ENCODE measurements at places on chromosomes 4 and X.
A peak's percentile ranks its signal among the peaks of the same experiment; 100 is the strongest.

DNA sequence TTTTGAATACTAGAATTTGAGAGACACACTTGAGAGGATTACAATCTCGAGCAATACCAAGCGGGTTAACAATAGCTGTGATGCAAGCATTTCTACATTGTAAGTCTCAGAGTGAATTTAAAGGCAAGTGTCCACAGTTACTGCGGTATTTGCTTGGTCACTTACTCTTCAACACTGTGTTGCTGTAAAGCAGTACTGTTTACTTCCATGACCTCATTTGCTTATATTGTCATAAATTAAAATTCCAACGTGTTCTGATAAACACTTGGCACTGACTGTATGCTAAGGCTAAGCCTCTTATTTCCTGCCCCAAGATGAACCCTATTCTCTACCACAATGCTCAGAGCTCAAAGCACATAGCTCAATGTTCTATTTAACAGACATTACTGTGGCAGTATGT lies 11.1 kb downstream of the EXOC1L start:
- DNase-seq: peak; percentile 94
- no peaks in the 10 kb centered on the region for H3K4me1 ChIP-seq
- H3K27me3 ChIP-seq: peaks cover 29% of the 10 kb centered on the region
- H3K27ac ChIP-seq: no peak overlapping the region
- H3K4me3 ChIP-seq: no peak overlapping the region

- H3K4me3 ChIP-seq: no peak overlapping the region
- H3K36me3 ChIP-seq: no peaks in the 10 kb centered on the region
- H3K27ac ChIP-seq: no peak overlapping the region
These were observed 3.6 kb downstream of the ATP2B3 start for GRCh38 chrX:153521034-153521433.

- no peak overlapping the region for H3K27ac ChIP-seq
- no peak overlapping the region for H3K4me3 ChIP-seq
- H3K36me3 ChIP-seq: peaks cover 21% of the 10 kb centered on the region
- no peak for DNase-seq
- H3K27me3 ChIP-seq: no peaks in the 10 kb centered on the region
These were observed 7.2 kb upstream of the TSPYL2 start for GRCh38 chrX:53075011-53075410.

DNA sequence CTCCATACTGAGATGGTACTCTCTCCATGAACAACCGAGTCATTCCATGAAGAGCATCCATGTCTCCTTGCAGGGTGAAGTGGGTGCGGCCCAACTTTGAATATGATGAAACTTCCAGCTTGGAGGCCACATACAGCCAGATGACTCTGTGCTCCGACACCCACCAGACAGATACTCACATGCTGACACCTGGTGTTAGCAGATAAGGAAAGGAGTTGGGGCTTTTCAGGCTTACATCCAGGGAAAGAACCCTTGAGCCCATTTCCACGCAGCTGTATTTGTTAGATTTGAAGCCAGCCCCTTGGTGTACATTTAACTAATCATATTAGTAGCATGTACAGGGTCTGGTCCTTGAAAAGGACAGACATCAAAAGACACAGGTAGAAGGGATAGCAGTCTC lies 62.1 kb upstream of the PRRG3 start:
- no peak overlapping the region for H3K27ac ChIP-seq
- peaks cover 10% of the 10 kb centered on the region for H3K27me3 ChIP-seq
- DNase-seq: no peak
- no peaks in the 10 kb centered on the region for H3K36me3 ChIP-seq

DNA sequence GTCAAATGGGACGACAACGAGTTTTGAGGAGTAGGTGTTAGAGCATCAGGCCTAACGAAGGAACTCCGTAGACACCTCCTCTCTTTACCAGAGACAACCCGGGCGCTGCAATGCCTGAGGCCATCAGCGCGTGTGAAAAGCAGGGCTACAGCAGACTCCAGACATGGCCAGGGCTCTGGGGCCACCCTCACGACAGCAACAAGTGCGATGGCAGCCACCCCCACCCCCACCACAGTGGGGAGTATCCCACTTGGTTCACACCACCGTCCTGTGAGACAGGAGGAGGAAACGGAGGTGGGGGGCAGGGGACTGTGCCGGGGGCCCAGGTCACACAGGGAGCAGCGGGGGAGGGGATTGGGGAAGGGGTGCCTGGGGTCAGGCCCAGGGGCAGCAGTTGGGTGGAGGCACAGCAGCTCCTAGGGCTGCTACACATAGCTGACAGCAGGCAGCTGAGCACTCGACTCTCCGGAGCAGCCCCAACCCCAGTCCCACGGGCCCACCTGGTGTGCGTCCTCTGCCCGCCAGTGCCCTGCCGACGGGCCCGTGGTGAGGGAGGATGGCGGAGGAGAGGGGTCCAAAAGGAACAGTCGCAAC lies 8.5 kb downstream of the LRPAP1 start:
- no peaks in the 10 kb centered on the region for H3K27me3 ChIP-seq
- no peak overlapping the region for H3K27ac ChIP-seq
- no peak for DNase-seq
- H3K36me3 ChIP-seq: peaks cover 55% of the 10 kb centered on the region
- peaks cover 12% of the 10 kb centered on the region for H3K4me1 ChIP-seq

- H3K36me3 ChIP-seq: no peaks in the 10 kb centered on the region
- H3K27ac ChIP-seq: no peak overlapping the region
- peaks cover 15% of the 10 kb centered on the region for H3K27me3 ChIP-seq
- no peak for DNase-seq
These were observed 59.4 kb upstream of the FBXW7 start for GRCh38 chr4:152594978-152595925.

- H3K27ac ChIP-seq: peak overlapping the region; percentile 6
- H3K4me1 ChIP-seq: peaks cover 23% of the 10 kb centered on the region
- peaks cover 89% of the 10 kb centered on the region for H3K36me3 ChIP-seq
- H3K27me3 ChIP-seq: no peaks in the 10 kb centered on the region
- DNase-seq: peak; percentile 75
- no peak overlapping the region for H3K4me3 ChIP-seq
These were observed 44.9 kb downstream of the JADE1 start for GRCh38 chr4:128854433-128854832.

DNA sequence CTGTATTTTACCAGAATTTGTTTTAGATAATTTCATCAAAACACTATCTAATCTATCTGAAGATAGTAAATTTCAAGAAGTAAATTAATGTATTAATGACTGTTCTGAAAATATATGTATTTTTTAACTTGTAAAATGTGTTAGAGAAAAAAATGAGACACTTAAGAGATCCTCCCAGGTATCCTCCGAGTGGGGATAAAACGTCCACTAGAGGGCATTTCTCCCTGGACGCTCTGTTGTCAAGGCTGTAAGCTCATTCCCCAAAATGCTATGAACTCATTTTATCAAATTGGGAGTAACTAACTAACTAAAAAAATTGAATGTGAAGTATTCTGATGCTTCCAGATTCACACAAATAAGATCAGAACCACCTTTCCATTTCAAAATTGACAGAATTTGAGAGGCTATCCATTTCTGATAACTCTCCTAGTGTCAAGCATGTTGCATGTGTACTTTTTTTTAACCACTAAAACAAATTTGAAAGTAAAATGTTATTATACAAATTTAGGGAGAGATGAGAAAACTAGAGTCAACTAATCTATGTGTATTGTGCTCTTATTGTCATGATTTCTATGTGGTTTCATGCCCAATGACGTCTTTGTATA lies 337.3 kb upstream of the HS3ST1 start:
- DNase-seq: peak; percentile 44
- H3K4me1 ChIP-seq: no peaks in the 10 kb centered on the region
- no peak overlapping the region for H3K4me3 ChIP-seq

DNA sequence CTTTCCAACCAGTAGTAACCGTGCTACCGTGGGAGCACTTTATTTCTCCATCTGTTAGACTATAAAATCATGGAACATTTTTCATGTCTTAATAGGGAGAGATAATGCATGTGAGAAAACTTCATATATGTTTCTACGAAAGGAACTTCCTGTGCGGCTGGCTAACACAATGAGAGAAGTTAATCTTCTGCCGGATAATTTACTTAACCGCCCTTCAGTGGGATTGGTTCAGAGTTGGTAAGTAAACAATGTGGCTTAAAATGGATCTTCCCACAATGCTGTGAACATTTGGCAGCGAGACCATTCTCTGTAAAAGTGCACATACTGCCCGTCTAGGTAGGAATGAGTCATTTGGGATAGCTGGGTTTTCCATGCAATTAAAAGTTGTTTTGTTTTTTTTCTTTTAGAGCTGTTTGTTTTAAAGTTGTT lies 29.6 kb downstream of the PDK3 start:
- peak; percentile 83 for DNase-seq
- H3K4me3 ChIP-seq: no peak overlapping the region
- peaks cover 12% of the 10 kb centered on the region for H3K27me3 ChIP-seq
- H3K4me1 ChIP-seq: peaks cover 1% of the 10 kb centered on the region
- H3K36me3 ChIP-seq: no peaks in the 10 kb centered on the region
- no peak overlapping the region for H3K27ac ChIP-seq

DNA sequence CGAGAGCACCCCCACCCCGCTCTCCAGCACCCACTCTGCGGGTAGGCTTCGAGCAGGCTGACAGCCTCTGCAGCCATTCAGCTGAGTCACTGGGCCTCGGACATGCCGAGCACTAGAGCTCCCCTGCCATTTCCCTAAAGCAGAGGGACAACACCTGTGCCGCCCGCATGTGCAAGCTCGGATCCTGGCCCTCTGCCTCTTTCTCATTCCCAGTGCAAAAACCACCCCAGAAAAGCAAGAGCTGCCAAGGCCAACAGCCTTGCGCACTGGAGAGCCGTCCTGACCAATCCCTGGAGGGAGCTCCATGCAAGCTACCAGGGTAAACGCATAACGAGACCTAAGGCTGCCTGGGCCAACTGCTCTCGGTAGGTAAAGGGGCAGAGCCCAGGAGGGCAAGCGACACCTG lies 5.3 kb downstream of the HCFC1 start:
- peaks cover 59% of the 10 kb centered on the region for H3K36me3 ChIP-seq
- H3K27me3 ChIP-seq: peaks cover 4% of the 10 kb centered on the region
- peaks cover 36% of the 10 kb centered on the region for H3K4me1 ChIP-seq
- no peak overlapping the region for H3K27ac ChIP-seq
- no peak overlapping the region for H3K4me3 ChIP-seq

DNA sequence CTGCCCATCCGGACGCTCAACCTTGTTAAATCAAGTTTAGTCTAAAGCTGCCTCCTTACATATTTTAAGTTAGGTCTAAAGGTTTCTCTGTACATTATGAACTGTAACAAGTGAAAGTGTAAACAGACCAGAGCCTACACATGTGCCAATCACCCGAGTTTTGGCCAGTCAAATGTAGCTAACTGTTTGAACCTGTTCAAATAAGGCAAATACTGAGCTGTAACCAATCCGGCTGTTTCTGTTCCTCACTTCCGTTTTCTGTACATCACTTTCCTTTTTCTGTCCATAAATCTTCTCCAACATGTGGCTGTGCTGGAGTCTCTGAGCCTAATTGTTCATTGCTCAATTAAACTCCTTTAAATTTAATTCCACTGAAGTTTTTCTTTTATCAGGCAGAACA lies 113.3 kb upstream of the SHISA3 start:
- H3K4me1 ChIP-seq: no peaks in the 10 kb centered on the region
- no peak overlapping the region for H3K4me3 ChIP-seq

GRCh38 chr4:136864604-136865185 lies 667.6 kb downstream of the PCDH18 start:
- no peak overlapping the region for H3K4me3 ChIP-seq
- no peaks in the 10 kb centered on the region for H3K4me1 ChIP-seq
- H3K36me3 ChIP-seq: no peaks in the 10 kb centered on the region
- peak; percentile 80 for DNase-seq

DNA sequence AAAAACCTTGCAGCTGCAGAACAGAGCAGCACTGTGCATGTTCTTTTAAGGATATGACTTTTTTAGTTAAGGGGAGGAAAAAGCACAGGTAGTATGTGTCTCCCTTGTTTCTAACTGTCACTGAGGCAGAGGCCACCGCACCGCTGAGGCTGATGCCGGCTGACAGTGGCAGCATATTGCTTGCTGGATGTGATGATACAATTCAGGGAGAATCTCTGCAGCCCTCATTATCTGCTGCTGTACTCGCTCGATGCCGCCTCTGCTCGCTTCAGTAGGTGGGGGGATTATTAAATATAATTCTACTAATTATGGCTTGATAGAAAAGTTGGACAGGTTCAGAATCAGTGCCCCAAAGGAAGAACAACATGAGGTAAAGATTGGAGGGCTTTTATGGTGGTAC lies 378.8 kb upstream of the NOCT start:
- no peak for DNase-seq
- H3K27ac ChIP-seq: no peak overlapping the region
- H3K36me3 ChIP-seq: no peaks in the 10 kb centered on the region
- H3K27me3 ChIP-seq: no peaks in the 10 kb centered on the region
- H3K4me3 ChIP-seq: no peak overlapping the region
- H3K4me1 ChIP-seq: no peaks in the 10 kb centered on the region

DNA sequence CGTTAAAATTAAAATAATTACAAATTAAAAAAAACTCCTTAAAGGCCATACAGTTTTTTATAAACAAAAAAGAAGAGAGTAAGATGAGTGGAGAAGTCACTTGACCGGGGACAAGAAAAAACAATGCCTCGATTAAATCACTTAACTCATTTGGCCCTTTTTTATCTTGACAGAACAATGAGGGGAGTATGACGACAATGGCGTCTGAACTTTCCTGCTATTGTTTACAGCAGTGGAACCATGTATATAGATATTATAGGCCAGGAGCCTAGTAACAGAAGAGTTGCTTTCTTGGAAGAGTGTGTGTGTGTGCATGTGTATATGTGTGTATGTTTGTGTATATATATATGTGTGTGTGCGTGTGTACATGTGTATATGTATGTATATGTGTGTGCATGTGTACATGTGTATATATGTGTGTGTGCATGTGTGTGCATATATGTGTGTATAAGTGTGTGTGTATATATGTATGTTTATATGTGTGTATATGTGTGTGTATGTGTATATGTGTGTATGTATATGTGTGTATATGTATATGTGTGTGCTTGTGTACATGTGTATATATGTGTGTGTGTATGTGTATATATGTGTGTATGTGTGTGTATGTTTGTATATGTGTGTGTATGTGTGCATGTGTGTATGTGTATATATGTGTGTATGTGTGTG lies 153.4 kb upstream of the FAT1 start:
- no peak overlapping the region for H3K4me3 ChIP-seq
- H3K27me3 ChIP-seq: no peaks in the 10 kb centered on the region
- H3K4me1 ChIP-seq: no peaks in the 10 kb centered on the region
- no peaks in the 10 kb centered on the region for H3K36me3 ChIP-seq
- no peak overlapping the region for H3K27ac ChIP-seq

- H3K27ac ChIP-seq: no peak overlapping the region
- DNase-seq: peak; percentile 77
- no peaks in the 10 kb centered on the region for H3K36me3 ChIP-seq
- no peaks in the 10 kb centered on the region for H3K4me1 ChIP-seq
These were observed 14.5 kb downstream of the ARHGAP24 start for GRCh38 chr4:85489273-85489981.

- no peak for DNase-seq
- no peak overlapping the region for H3K27ac ChIP-seq
- no peak overlapping the region for H3K4me3 ChIP-seq
- H3K27me3 ChIP-seq: no peaks in the 10 kb centered on the region
These were observed 75.4 kb downstream of the ZAR1 start for GRCh38 chr4:48565362-48566033.
